ENCODE measurements at places on chromosomes 4 and X.

DNA sequence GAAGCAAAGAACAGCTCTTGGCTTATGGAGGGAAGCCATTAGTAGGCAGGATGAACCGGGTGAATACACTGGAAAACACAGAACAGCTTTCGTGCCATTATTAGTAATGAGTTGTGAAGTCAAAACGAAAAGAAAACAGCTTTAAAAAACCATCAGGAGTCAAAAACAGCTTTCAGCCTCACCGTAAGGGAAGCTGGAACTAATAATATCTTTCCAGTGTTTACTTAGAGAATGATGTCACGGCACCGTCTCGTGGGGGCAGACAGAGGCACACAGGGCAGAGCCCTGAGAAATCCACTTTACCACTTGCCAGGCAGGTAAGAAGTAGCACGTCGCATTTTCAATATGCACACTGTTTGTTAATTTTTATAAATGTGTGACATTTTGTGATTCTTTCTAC lies 37.9 kb upstream of the HMX1 start:
- DNase-seq, result no peak

DNA sequence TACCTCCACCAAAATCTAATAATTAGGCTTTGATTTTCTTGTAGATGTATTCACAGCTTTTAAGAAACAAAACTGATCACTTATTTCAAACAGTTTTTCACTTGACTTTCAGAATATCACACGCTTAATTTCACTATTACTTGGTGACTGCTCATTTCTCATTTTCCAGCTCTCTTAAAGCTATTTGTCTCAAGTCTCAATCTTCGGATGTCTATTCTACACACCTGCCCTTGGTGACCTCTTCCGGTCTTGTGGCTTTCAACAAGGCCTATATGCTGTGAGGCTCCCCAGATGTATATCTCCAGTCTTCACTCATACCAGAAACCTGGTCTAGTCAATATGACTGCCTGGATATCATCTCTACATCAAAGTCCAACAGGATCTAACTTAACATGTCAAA lies 34.9 kb upstream of the ANXA10 start:
- DNase-seq, result no peak

GRCh38 chr4:111510535-111510934 lies 634.7 kb upstream of the FAM241A start:
- no peak for DNase-seq

DNA sequence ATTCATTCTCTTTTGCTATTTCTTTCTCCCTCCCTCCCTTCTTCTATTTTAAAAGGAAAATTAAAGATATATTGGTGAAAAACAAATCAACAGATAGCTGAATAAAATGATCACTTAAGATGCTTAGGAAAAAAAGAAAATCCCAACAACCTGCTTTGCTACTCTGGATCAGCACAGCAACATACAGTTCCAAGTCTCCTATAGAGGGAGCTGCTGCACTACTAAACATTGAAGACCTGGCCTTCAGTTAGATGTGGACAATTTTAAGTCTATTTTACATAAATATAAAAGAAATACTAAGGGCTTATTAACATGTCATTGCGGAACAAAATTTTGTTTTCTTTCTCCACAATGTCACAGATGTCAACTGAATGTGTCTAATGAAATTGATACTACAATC lies 226.4 kb downstream of the MAGEB5 start:
- no peak for DNase-seq

DNA sequence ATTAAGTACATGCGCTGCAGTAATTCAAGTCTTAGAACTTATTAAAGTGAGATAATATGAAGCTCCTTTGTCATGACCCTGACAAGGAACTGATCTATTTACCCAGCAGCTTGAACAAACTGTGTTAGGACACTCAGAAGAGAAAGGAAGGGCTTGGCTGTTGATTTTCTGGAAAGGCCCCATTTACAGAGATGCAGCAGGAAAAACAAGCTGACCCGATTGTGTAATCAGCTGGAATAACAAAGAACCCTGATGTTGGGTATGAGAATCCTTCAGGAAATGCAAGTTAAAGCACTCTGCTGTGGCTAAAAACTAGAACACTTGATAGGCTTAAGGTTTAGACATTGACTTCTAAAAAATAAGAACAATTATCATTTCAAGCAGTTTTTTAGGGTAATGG lies 64.8 kb downstream of the TBC1D9 start:
- DNase-seq, result no peak

GRCh38 chr4:154578919-154579318 lies 11.6 kb downstream of the FGA start:
- DNase-seq, result no peak

GRCh38 chr4:1417522-1418390 lies 11.5 kb upstream of the NKX1-1 start:
- DNase-seq, result no peak

DNA sequence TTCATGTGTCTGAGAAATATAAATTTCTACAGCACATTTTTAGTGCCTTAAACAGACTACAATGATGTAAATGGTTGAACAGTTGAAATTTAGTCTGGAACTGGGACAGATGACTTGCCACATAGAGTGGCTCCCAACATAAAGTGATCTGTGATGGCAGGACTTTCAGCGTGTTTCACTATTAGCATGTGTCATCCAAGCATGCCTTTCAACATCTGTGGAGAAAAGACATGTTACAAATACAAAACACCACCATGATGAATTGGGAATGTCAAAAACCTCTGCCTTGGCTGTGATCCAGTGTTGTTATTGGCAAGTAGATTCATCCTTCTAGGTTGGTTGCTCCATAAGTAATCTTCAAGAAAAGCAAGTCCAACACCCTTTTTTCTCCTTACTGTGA lies 348.7 kb downstream of the MAPK10 start:
- DNase-seq, result no peak

DNA sequence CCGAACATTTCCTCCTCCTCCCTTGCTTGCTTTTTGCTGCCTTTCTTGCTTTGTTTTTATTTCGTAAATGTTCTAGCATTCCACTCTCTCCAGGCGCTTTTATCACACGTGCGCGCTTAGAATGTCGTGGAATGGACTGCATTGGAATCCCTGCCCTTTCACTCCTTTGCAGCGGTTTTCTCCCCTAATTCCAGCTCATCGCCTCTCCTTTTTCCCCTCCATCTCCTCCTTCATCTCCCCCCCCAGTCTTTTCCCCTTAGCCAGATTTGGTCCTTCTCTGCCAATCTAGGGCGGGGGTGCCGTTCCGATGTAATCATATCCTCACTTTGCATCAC lies 579 bp downstream of the OGT start:
- no peak for DNase-seq

- no peak for DNase-seq
Measured at GRCh38 chr4:37236165-37236564, 8.4 kb upstream of the NWD2 start.

DNA sequence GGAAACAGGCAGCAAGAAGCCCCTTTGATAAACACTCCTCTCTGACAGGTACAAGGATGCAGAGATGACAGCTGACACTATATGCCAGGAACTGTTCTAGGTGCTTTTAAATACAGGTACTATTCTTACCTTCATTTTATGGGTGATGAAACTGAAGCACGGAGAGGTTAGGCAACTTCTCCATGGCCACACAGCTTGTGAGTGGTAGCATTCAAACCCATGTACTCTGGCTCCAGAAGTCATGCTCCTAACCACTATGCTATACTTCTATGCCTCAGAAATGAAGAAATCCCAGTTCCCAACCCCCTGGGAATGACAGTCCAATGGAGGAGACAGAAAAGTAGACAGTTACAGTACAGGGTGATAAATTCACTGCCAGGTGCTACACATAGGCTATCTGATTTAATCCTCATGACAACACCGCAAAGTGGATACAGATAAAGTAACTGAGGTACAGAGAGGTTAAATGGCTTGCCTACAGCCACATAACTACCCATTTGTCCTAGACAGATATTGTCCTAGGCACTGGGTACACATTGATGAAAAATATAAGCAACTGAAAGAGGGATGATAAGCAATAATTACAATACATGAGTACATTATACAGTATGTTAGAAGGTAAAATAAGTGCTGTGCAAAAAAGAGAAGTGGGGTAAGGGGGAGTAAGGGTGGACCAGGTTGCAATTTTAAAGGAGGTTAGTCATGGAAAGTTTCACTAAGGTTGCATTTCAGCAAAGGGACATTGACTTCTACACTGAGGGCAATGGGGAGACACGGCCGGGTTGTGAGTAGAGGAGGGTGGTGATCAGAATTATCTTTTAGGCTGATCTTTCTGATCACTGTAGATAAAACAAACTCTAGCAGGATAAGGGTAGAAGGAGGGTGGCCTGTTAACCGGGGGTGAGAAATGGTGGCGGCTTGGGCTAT lies 1.6 kb upstream of the F8 start:
- DNase-seq, result no peak

- DNase-seq, result peak; percentile 67
Measured at GRCh38 chr4:108036213-108036612, 46.5 kb downstream of the HADH start.

GRCh38 chr4:123556526-123556925 lies 159.9 kb downstream of the SPRY1 start:
- DNase-seq, result no peak
